ENCODE measurements at places on chromosomes 5 and 9.
A peak's percentile ranks its signal among the peaks of the same experiment; 100 is the strongest.

- DNase-seq: no peak
These were observed 111.7 kb downstream of the NXNL2 start for GRCh38 chr9:88646539-88647300.

DNA sequence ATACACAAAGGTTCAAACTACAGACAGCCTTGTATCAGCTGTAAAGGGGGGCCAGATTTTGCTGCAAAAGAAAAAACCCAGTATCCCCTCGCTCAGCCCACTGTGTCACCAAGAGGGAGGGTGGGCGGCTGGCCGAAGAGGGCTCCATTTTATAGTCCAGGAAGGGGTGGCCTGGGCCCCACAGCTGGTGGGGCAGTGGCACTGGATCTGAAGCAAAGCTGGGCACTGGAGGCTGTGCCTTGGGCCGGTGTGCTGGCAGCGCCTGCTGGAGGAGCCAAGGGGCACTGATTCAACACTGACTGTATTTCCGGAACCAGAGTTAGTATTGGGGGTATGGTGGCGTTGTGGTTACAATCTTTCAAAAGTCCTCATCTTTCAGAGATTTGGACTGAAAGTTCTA, 9.1 kb downstream of the BRD3 start:
- peak; percentile 22 for DNase-seq

DNA sequence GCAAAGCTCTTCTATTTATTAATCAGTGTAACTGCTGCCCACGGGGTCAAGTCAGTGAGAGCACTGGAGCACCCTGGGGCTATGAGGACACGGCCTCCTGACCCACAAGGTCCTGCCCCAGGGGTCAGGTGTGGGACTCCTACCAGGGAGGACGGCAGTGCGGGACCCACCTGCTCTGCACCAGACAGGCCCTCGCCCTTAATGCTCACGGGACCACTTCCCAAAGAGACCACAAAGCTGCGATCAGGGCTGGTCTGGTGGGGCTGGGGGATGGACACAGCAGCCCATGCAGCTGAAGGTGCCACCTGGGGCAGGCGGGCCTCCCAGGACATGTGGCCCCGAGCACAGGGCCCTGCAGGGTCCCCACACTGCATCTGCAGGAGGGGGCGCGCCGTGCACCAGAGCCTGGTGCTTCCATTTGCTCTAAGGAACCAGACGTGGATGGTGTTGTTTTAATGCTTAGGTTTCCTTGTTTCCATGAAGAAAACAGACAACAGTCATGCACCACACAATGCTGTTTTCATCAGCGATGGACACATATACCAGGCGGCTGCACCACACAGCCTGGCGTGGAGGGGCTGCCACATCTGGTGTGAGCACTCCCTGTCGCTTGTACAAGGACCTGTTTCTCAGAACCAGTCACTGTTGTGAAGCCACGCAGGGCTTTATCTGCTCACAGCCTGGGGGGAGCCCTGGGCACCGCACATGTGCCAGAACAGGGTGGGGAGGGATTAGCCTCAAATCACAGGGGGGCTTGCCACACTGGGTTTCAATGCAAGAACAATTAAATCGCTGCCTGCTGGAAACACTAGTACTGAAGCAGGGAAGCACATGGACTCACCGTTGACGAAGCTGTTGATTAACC, 22.6 kb downstream of the CLPTM1L start:
- DNase-seq: no peak

DNA sequence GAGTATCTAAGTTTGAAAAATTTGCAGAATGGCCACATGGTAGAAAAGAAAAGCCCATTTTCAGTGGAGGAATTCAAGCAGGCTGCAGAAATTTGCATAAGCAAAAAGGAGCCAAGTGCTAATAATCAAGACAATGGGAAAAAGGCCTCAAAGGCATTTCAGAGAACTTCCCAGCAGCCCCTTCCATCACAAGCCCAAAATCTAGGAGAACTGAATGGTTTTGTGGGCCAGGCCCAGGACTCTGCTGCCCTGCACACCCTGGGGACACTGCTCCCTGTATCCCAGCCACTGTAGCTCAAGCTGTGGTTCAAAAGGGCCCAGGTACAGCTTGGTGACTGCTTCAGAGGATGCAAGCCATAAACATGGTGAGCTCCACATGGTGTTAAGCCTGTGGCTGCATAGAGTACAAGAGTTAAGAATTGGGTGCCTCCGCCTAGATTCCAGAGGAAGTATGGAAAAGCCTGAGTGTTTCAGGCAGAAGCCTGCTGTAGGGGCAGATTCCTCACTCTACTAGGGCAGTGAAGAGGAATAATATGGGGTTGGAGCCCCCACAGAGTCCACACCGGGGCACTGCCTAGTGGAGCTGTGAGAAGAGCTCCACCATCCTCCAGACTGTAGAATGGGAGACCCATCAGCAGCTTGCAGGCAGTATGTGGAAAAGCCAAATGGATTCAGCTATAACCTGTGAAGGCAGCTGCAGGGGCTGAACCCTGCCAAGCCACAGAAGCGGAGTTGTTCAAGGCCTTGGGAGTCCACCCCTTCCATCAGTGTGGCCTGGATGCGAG, 720.7 kb upstream of the CTNND2 start:
- no peak for DNase-seq

GRCh38 chr9:112174965-112175795, at the start of gene SUSD1:
SUSD1 (minus strand) TSS chr9:112175297; CDS start chr9:112175235, 62 bp downstream.
- DNase-seq: no peak

DNA sequence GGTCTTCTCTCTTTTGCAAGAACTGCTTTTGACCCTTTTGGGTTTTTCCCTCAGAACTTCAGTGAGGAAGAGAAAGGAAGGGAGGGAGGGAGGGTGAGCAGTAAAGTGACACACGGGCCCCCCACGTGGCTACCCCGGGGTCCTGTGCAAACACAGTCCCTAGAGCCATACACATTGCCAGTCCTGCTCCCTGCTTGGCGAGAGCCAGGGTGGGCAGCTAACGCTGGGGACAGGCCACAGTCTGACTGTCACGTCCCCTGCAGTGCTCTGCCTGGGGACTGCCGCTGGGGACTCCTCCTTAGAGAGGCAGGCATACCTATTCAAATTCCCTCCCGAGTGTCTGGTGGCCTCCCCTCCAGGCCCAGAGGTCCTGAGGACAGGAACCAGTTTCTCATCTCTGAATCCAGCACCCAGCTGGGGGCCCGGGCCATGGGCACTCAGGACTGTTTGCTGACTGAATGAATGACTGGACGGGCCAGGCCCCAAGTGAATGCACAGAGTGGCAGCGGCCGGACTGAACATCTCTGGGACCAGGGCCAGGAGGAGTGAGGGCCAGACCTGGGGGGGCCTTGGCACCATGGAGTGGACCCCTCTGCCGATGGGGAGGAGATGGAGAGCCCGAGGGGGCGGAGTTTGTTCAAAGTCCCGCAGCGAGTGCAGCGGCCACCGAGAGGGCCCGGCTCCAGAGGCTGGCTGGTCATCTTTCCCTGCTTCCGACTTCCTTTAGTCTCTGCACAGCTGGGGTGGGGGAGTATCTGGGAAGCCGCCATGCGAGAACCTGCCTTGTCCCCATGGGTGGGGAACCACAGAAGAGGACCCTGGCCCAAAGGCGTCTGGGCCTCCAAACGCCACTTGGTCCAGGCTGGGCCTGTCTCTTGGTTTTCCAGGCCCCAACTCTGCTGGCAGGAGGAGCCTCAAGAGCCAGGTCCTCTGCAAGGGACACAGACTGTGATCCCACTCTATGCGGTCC, 5.8 kb downstream of the CCDC187 start:
- DNase-seq: no peak

DNA sequence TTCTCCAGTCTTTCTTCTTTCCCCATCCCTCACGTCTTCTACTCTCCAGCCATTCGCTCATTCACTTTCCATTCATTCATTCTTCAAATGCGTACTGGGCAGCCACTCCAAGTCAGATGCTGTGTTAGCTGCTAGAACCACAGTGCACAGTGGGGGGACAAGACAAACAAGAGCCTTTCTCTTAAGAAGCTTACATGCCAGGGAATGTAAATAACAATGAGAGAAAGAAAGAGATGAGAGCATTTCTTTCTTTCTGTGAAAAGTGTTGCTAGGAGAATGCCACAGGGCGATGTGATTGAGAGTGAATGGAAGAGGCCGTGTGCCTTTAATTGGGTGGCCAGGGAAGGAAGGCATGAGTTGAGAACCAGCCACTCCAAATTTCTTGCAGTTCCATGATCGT, 46.3 kb upstream of the SMIM23 start:
- no peak for DNase-seq

GRCh38 chr5:44225231-44226160, 163.7 kb downstream of the FGF10 start:
- no peak for DNase-seq

DNA sequence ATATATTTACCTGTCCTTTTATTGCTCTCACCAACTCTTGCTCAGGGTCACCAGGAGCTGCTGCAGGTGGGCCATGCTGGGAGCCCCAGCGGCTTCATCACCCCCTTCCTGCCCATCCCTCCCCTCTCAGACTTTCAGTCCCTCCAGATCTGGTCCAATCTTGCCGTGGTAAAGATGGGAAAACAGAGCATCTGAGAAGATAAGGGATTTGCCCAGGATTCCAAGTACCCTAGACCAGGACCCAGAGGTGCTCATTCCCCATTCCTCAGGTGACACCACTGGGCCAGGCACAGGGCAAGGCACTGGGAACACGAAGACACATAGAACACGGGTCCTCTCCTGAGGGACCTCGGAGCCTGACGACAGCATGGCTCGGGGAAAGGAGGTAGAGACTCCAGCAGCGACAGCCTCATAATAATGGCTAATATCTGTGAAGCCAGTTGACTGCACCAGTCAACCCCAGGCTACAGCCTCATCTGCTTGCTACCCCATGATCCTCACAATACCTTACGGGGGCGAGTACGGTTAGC, 18.0 kb downstream of the TMOD1 start:
- DNase-seq: no peak

- no peak for DNase-seq
These were observed 46.0 kb downstream of the NEK6 start for GRCh38 chr9:124303762-124304161.
